ENCODE measurements at places on chromosomes 11 and 22. TPM values are rescaled to one million over a fixed set of nuclear protein-coding genes. Genes with fewer than 3 reads are reported as not detected.

Gene ACCSL
- total RNA-seq = not detected

Gene ZC3H12C
- 16.2 TPM for total RNA-seq

Gene NELL1
- not detected for total RNA-seq

Gene AMPD3
- 28.8 TPM for total RNA-seq

Gene CCDC81
- 2.6 TPM for total RNA-seq

Gene PSMD13
- 78.0 TPM for total RNA-seq

Gene C11orf87
- total RNA-seq = not detected

GRCh38 chr11:118081241-118081958, 4.5 kb downstream of the TMPRSS4 start:
- no peak overlapping the region for H3K27ac ChIP-seq
- peaks cover 21% of the 10 kb centered on the region for H3K27me3 ChIP-seq
- H3K4me3 ChIP-seq = no peak overlapping the region

DNA sequence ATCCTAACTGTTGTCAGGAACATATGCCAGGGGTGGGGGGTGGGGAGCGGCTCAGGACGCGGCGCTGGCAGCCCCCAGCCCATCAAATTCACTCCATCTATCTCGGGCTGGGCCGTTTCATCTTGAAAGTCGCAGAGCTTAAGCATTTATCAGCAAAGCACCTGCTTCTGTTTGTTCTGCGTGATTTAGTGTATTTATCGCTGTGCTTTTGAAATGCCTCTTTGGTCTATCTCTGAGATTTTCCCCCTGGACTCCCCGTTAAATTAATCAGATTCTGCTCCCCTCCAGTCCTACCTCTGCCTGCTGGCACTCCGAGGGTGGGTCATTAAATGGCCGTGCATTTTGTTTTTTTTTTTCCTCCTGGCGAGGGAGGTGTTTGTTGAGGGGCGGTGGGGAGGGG, 446.2 kb downstream of the TBC1D22A start:
- H3K4me3 ChIP-seq = no peak overlapping the region
- H3K27me3 ChIP-seq = peaks cover 23% of the 10 kb centered on the region
- H3K4me1 ChIP-seq = no peaks in the 10 kb centered on the region
- no peak overlapping the region for H3K27ac ChIP-seq
- no peak for DNase-seq

GRCh38 chr11:34111722-34112270, 6.4 kb downstream of the NAT10 start:
- H3K4me3 ChIP-seq = no peak overlapping the region
- H3K4me1 ChIP-seq = no peaks in the 10 kb centered on the region

GRCh38 chr11:4960877-4961276, 5.4 kb upstream of the OR51A2 start:
- no peaks in the 10 kb centered on the region for H3K4me1 ChIP-seq
- no peaks in the 10 kb centered on the region for H3K27me3 ChIP-seq
- H3K4me3 ChIP-seq = no peak overlapping the region
- no peaks in the 10 kb centered on the region for H3K36me3 ChIP-seq

DNA sequence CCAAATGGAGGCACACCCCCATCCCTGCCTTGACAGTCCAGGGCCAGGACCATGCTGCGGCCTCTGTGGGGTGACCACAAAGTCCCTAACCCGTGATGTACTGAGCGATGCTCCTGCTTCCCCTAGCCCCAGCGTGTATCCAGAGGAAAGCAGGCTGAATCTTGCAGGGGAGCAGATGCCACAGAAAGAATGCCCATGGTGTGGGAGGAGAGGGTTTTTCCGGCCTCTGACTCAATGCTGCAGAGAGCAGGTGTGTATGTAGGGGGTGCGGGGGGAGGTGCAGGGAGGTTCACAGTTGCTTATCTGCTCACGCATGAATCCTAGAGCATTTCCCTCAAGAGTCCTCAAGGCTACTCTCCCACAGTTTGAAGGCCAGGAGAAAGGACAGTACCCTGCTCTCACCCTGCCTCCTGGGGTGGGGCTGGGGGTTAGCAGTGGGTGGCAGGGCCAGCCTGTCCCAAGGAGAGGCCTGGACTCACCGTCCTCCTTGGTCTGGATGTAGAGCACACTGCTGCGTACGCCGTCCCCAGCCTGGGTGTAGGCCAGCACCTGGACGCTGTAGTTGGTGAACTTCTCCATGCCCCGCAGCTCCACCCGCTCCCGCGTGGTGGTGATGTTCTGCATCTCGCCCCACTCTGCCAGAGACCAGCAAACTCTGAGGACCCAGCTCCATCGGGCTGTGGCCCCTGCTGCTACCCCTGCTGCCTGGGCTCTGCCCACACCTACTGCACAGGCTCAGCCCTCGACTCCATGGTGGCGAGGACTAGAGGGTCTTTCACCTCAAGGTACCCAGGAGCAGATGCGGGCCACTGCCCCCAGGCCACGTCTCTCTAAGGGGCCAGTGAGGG, 130.8 kb downstream of the CEP164 start:
- no peak for DNase-seq
- H3K4me1 ChIP-seq = no peaks in the 10 kb centered on the region
- H3K36me3 ChIP-seq = no peaks in the 10 kb centered on the region
- H3K4me3 ChIP-seq = no peak overlapping the region
